ENCODE measurements at places on chromosomes 13 and 19.

GRCh38 chr19:47445937-47446402 is 25.7 kb downstream of the SLC8A2 start:
- DNase-seq = peak; percentile 81

- DNase-seq = no peak
Measured at GRCh38 chr13:27425158-27425917, 919 bp downstream of the GTF3A start.

DNA sequence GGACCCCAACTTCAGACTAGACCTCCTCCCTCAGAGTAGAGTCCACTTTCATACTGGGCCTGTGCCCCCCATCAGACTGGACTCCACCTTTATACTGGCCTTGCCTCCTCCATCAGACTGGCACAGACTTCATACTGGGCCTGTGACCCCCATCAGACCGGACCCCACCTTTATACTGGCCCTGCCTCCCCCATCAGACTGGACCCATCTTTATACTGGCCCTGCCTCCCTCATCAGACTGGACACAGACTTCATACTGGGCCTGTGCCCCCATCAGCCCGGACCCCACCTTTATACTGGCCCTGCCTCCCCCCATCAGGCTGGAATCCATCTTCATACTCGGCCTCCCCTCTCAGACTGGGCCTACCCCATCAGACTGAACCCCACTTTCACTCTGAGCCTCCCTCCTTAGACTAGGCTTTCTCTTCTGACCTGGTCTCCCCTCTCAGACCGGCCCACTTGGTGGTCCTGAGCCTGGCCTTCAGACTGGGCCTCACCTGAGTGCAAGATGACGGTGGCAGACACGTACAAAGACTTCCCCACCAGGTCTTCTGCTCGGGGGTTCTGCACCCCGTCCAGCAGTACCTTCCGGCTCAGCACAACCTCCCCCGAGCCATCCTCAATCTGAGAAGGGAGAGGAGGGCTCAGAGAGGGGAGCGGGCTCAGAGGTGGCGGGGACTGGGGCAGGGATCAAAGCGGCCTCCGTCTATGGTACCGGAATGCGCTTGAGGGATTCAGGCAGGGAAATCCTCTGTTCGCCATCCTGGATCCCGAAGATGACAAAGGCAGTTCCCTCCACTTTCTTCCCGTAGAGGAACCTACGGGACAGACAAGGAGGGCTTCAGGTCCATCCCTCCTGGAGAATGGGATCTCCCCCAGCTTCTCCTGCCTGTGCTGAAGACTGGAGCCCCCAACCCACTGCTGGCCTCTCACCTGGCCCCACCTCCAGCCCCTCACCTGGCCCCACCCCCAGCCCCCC is 7.5 kb downstream of the C3 start:
- no peak for DNase-seq

- DNase-seq = no peak
Measured at GRCh38 chr13:112103260-112103838, 36.4 kb downstream of the SOX1 start.

GRCh38 chr13:75764926-75765310 is 128.8 kb downstream of the LMO7 start:
- DNase-seq = no peak

DNA sequence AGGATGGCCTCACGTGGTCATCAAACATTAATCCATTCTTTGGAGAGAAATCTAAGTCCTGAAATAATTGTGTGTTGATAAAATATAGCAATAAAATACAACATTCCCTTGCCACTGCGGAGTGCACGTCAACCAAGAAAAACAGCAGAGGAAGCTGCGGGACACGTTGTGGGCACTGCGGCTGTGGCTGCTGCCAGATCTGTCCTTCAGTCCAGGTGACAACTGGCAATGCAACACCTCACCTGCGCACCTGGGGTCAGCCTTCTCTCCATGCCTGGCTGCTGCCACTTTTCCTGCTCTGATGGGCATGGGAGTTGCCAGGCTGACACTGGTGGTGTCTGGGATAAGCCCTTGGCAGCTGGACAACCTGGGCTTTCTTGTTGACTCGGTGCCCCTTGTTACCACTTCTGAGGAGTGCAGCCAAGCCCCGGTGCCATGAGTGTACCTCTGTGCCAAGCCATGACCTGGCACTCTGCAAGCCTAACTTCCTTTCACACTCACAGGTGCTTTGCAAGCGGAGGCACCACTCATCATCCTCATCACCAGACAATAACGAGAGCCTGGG is 251.6 kb upstream of the TSHZ3 start:
- no peak for DNase-seq

- DNase-seq = no peak
Measured at GRCh38 chr19:39566064-39566463, 26.1 kb upstream of the EID2 start.

DNA sequence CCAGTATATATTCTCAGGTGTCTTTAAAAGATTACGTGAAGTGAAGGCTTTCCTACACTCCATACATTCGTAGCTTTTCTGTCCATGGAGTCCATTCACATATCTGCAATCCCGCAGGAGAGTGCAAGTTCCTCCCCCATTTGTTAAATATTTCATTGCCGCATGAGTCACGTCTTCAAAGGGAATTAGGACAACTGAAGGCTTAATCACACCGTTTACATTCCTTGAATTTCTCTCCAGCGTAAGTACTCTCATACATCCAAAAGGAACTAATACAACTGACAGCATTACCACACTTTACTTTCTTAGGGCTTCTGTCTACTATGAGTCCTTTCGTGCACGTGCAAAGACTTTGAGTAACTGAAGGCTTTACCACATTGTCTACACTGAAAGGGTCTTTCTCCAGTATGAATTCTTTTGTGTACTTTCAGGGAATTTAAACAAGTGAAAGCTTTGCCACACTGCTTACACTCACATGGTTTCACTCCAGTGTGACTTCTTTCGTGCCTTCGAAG is 29.0 kb upstream of the ZNF564 start:
- DNase-seq = no peak

- no peak for DNase-seq
Measured at GRCh38 chr13:94351292-94351990, 128.0 kb downstream of the DCT start.

DNA sequence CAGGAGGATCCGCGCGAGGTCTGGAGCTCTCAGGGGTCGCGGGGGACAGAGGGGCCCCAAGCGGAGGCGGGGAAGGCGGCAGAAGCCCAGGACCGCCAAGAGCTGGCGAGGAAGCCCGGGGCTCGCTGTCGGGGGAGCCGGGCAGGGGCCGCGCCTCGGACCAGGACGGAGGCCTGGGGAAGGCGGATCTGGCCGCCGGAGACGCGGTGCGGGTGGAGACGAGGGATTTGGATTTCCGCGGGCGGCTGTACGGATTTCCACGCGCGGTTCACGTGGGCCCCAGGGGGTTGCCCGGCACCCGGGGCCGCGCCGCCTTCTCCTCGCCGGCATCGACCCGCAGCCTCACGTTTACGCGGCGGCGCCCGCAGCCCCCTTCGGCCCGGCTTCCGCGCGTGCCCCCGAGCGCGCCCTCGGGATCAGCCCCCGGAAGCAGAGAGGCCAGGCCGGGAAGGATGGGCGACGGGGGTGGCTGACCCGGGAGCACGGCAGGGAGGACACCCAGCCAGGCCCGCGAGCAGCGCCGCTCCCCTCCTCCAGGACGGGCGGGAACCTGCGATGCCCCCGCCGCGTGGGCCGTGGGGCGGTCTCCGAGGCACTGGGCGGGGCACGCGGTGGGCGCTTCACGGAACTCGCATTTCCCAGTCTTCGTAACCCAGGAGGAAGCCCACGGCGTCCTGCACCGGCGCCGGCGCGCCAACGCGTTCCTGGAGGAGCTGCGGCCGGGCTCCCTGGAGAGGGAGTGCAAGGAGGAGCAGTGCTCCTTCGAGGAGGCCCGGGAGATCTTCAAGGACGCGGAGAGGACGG is 4.7 kb downstream of the F7 start:
- DNase-seq = no peak

DNA sequence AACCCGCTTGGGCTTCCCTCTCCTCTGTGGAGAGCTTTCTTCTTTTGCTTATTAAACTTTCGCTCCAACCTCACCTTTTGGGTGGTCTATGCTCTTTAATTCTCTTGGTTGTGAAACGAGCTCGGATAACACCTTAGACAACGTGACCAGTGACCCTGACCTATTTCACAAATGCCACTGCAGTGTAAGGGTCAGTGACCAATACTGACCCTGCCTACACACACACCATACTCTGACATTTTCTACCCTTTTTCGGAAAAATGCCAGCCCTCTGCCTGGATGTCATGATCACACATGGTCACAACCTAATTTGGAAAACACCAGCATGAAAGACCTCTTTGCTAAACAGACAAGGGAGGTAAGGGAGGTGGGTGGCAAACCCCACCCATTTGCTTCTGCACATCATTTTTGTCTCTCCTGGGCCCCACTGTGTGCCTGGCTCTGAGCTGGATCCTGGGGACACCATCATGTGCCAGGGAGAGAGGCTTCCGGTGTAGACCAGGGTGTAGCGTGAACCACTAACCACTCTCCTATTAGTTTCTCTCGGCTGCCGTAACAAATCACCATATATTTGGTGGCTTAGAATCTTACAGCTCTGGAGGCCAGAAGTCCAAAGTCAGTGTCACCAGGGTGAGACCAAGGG is 9.9 kb downstream of the ETFB start:
- DNase-seq = no peak

DNA sequence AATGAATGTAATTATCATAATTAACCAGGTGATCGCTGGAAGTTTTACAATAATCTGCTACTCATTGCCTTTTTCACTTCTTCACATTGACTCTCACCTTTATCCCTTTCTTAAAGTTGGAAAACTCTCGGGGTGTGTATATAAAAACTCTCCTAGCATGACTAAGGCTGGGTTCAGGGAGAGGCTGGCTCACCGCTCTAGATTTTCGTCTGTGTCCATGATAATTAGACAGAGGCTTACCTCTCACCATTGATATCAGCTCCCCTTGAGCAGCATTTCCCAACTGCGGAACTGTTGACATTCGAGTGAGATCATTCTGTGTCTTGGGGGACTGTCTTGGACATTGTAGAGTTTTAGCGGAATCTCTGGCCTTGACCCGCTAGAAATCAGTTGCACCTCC is 39.4 kb downstream of the NFIX start:
- DNase-seq = no peak

DNA sequence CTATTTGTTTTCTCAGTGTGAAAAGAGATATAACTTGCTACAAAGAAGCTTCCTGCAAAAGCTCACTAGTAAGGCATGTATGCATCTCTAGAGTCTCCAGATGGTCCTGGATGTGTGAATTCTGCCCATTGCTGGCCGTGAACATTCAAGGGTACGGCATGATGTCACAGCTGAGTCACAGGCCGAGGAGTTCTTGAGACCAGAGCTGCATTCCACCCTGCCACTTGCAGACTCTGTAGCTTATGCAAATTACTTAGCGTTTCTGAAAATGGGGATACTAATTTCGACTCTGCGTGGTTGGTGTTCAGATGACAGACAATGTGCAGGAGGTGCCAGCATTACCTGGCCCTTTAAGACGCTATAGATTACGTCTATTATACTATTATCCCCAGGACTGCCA is 470.7 kb downstream of the ZNF536 start:
- no peak for DNase-seq

- no peak for DNase-seq
Measured at GRCh38 chr13:35646056-35646774, 169.7 kb upstream of the MAB21L1 start.

- no peak for DNase-seq
Measured at GRCh38 chr13:82298106-82298505, 1584.2 kb downstream of the SLITRK1 start.

DNA sequence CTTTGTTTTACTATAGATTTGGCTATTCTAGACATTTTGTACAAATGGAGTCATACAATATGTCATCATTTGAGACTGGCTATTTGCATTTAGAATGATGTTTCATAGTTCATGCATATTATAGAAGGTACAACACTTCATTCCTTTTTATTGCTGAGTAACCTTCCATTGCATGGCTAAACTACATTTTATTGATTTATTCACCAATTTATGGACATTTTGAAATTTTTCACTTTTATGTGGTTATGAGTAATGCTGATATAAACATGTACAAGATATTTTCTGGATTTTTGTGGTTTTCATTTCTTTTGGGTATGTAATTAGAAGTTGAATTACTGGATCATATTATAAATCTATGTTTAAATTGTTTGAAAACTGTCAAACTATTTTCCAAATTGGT is 710.3 kb upstream of the SLITRK5 start:
- no peak for DNase-seq

DNA sequence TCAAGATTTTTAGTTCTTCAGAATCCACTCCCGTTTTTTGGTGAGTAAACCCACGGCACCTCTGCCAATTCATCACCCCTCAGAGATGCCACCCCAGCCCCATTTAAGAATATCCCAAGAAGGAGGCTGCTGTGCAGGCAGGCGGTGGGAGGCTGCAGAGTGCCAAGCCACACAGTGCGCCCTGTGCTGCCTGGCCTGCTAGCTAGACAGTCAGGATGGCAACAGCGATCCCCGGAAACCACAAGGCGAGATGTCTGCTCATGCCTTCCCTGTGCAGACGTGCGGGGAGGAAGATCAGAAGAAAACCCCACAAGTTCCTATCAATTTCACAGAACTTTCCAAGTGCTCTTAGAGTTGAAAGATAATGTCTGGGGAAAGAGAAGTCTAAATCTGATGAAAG is 64.8 kb upstream of the GPR183 start:
- DNase-seq = no peak

DNA sequence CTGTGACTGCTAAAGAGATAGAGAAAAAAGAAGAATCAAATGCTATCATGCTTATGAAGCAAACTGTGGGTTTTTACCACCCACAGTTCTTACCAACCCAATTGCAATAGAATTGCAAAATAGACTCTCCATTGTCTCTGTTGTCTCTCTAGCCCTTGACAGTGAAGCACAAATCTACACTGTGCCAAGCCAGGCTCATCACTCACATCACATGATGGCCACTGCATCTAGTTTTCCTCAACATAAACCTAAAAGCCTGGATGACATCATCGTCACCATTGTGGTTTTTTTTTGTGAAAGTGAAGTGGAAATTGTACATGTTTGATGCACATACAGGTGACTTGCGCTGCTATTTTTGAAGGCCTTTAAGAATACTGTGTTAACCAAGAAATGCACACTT is 56.1 kb downstream of the KL start:
- DNase-seq = no peak

- DNase-seq = peak; percentile 81
Measured at GRCh38 chr19:38862321-38863059, 12.7 kb upstream of the HNRNPL start.

- no peak for DNase-seq
Measured at GRCh38 chr13:39779337-39780265, 124.1 kb downstream of the COG6 start.

DNA sequence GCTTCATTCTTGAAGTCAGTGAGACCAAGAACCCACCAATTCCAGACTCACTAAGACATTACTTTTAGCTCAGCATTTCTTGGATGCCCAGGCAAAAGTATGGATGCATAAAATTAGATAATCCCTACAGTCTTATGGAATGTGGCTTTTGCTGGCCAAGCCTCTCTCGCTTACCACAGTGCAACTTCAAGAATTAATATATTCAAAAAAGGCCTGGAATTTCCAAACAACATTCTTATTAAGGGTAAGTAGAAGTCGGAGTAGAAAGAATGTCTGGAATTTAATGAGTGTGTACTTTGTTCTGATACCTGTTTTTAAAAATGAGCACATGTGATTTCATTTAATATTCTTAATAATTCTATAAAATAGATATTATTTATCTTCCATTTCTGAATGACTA is 302.4 kb upstream of the TMTC4 start:
- no peak for DNase-seq

- no peak for DNase-seq
Measured at GRCh38 chr13:83657281-83657680, 225.0 kb downstream of the SLITRK1 start.
